Activated CD8-positive, alpha-beta memory T cell treated with anti-CD3 and anti-CD28 coated beads for 48 hours (primary cell): ENCODE measurements at places on chromosomes 16 and 17.

DNA sequence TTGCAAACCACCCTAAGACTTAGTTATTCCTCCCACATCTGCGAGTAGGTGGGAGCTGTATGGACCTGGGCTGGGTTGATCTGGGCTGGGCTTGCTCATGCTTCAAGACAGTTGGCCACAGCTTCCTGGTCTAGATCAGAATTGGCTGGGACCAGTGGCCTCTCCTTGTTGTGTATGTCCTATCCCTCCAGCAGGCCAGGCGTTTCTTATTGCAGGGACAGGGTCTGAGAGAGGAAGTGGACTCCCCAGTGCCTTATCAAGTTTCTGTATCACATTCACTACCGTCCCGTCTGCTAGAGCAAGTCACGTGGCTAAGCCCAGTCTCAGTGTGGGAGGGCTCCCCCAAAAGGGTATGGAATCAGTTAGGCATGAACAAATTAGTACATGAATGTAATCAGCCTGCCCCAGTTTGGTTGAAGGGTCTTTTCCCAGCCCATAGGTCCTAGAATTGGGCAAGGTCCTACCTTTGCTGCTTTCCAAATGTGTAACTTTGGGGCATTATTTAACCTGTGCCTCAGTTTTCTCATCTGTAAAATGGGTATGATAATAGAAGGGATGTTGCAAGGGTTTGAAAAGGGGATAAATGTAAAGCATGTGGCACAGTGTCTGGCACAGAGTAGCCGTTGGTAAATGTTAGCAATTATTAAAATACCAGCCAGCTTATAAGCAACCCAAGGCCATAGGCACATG is 36.0 kb downstream of the NKD1 start:
- no peak for DNase-seq

- no peak for DNase-seq
Measured at GRCh38 chr17:78613416-78613815, 36.2 kb upstream of the DNAH17 start.

- DNase-seq, result no peak
Measured at GRCh38 chr17:81673561-81674258, 7.2 kb downstream of the CCDC137 start.

- DNase-seq, result no peak
Measured at GRCh38 chr16:29811170-29811895, 660 bp upstream of the PRRT2 start.

DNA sequence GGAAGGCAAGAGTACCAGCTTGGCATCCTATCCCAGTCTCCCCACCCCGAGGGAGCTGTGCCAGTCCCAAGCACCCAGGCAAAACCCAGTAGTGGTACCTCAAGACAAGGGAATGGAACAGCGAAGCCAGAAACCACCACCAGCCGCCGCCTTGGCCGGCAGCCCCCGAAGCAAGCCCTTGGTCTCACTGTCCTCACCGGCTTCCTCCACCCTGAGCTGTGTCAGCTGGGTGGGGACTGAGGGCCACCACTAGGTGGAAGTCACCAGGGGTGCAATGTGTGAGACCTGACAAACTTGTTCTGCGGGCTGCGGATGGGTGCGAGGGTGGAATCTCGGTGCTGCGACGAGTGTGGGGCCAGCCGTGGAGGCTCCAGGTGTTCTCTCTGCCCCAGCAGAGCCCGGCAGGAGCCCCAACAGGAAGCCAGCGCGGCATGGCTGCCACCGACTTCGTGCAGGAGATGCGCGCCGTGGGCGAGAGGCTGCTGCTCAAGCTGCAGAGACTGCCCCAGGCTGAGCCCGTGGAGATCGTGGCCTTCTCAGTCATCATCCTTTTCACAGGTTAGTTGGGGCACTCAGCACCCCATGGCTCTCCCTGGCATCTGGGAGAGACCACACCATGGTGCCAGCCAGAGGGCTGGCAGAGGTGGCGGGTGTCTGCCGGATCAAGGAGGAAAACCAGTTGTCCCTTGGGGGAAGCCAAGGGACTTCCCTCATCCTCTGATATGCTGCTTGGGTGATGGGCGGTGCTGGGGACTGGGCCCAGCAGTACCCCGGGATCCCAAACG is 6.7 kb downstream of the SMIM5 start:
- DNase-seq, result no peak

GRCh38 chr16:14289692-14290340 is 218.7 kb downstream of the MRTFB start:
- no peak for DNase-seq
